NCI-H2107 (cell line): ENCODE measurements at places on chromosomes 5 and 9.

GRCh38 chr9:93480728-93481324 lies 27.4 kb upstream of the FAM120AOS start:
- no peak for DNase-seq

DNA sequence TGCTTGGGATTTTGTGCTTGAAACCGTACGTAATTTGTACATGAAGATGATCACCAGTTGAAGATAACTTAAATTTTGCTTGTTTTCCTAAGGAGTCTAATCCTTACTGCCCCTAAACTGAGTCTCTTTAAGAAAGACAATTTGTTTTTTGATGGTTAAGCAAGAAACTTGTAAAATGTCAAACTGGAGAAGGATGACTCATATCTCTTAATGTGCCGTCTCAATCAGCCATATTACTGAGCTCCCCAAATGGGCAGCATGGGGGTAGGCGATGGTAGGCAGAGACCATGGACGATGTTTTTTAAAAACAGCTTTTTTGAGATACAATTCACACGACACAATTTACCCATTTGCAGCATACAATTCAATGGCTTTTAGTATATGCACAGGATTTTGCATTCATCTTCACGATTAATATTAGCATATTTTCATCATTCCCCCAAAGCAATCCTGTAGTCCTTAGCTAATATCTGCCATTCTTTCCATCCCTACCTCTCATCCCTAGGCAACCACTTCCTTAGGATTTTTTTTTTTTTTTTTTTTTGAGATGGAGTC lies 14.3 kb downstream of the ARHGAP26 start:
- no peak for DNase-seq

- DNase-seq = no peak
Observed at GRCh38 chr5:111461934-111462333, 50.4 kb downstream of the STARD4 start.

DNA sequence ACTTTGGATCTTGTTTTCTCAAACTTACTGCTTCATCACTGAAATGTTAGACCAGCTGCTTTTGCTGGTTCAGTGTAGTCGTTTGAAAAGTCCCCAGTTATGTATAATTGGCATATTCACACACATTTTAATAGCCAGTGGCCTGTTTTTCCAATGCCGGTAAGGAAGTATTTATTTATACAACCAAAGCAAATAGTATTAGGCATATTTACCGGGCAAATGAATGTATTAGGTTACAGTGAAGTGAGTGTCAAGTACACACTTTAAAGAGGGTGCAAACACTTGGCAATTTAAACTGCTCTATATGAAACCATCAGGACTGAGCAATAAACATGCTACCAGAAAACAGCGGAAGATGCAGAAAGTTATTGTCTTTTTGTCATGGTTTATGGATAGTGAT lies 242.9 kb downstream of the MCTP1 start:
- no peak for DNase-seq

GRCh38 chr5:10065428-10066000 lies 184.2 kb downstream of the ATPSCKMT start:
- no peak for DNase-seq

DNA sequence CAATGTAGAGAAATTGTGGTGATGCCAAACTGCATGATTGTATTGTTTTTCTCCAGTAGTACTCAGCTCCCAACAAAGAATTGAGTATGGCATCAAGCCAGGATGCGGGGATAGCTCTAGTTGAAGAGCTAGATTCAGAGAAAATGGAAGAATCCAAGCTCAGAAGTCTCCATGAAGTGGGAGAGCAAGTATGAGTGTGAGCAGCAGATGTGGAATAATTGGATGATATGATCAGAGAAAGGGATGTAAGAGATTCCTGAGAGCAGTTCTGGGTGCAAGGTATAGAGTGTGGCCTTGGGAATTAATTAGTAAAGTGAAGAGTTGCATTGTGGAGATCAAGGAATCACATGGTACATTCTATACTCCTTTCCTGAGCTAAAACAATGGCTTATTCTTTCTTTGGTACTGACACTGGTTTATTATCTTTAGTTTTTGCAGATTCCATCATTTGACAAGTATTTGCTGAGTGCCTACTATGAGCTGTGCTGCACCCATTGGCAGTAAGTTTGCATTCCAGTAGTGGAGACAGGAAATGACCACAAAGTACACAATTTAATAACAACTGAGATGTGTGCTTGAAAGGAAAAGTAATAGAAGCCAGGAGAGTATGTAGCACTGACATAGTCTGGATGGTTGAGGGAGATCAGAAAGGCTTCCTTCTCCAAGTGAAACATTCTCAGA lies 177.1 kb downstream of the CPLANE1 start:
- DNase-seq = no peak

DNA sequence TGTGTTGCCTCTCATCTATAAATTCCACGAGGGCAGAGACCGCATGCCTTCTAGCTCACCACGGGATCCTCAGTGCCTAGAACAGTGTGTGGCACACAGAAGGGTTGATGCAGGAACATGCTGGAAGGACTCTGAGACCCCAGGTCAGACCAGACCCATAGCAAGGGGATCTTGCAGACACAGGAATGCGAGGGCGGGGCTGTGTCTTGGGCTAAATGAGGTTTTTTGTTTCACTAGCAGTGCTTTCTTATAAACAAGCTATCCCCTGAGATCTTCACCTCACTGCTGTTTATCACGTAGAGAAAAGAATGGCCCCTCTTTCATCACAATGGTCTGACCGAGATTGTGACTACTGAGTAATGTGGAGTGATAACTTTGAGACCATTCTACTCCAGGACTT lies 122.4 kb downstream of the IRX2 start:
- DNase-seq = no peak

DNA sequence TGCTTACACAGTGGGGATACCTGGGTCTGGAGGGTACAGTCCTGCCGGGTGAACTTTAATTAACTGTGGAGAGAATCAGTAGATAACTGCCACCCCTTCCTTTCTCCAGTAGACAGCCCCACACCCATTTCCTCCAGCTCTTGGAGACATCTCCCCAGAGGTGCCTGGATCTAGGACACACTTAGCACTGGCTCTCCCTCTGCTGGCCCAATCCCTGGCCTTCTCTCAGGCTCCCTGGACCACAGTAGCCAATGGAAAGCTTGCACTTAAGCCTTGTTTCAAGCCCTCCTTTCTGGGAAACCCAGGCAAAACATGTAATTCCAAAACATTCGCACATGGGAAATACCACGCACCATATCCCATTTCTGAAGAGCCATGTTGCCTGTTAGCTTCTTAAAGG lies 169.2 kb upstream of the GAS1 start:
- DNase-seq = no peak

DNA sequence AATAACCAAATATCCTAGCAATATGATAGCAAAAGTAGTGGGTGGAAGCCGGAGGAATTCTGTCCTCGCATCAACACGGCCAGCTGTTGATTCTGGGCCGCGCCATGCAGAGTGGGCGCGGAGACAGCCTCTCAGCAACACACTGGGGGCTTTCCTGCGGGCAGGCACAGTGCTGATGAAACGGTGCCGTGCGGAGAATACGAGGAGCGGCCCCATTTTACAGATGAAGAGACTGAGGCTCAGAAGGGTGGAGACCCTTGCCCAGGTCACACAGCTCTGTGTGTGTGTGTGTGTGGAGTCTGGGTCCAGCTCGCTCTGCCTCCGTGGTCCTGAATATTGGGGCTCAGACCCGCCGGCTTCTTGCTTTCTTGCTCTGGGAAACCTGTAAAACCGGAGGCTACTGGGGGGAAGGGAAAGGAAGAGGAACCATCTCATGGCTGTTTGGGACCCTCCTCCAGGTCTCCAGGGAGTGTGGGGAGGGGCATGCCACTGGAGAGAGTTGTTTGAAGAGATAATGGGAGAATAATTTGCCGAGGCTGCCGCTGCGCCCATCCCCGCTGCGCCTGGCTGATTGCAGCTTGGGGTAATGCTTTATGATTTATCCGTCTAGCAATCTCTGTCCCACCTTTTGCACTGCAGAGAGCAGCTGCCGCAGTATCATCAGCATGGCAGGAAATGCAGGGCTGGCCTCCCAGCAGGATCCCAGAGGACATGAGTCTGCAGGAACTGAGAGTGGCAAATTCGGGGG lies 36.6 kb downstream of the NCS1 start:
- DNase-seq = no peak

- DNase-seq = no peak
Observed at GRCh38 chr5:61182449-61182848, 20.2 kb upstream of the SMIM15 start.

DNA sequence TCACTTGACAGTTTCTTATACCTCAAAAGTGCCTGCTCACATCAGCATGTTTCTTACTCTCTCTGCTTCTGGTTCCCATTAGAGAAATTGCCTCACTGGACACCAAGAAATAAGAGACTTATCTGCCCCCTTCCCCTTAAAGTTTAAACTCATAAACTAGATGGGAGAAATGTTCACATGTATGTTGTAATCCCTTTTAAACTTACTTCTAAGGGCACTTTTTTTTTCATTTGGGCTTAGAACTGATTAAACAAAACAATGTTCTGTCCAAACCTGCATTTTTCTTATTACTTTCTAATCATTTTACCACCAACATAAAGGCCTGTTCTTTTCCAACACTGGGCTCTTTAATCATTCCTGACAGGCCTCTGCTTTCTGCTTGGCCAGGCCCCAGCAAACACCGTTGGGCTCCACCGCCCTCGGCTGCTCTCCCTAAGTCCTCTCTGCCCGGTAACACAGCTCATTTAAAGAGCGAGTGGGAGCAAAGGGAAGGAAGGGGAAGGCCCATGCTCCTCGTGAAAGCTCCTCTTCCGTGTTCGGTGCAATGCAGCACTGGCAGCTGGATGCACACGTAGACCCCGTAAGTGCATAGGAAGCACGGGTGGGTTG lies 53.4 kb downstream of the ROR2 start:
- DNase-seq = no peak

GRCh38 chr5:56983593-56984361 lies 31.9 kb upstream of the MIER3 start:
- DNase-seq = no peak

DNA sequence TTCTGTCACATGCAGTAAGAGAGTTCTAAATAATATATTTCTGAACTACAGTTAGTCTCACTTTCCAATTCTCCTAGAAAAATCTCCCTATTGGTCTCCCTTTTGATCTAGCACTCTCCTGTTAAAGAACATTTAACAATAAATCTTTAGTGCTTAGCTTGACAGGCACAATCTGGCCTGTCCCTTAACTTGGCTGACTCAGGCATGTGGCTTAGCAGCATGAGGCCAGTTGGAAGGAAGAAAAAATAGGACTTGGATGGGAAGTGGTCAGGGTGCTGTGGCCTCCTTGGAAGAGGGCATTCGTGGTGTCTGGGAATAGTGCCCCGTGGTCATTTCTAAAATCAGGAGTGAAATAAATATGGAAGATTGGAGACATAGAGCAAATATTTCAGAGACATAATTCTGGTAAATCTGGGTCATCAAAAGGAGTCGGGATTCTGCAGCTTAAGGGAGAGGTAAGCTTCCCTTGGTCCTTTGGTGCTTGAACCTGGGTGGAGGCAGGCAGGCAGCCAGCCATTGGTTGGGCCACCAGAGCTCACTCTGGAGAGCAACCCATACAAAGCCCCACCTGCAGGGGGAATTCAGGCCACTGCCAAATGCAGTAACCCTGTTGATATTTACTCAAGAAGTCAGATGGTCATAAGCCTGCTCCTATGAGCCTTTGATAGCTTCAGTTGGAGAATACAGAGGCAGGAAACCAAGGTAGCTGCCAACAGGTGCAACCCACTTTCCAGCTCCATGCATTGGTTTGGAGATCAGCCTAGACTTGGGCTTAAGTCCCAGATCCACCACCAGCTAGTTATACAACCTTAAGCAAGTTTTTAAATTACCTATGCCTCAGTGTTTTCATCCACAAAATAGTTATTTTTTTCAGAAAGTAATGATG lies 28.8 kb upstream of the TLE4 start:
- DNase-seq = no peak

DNA sequence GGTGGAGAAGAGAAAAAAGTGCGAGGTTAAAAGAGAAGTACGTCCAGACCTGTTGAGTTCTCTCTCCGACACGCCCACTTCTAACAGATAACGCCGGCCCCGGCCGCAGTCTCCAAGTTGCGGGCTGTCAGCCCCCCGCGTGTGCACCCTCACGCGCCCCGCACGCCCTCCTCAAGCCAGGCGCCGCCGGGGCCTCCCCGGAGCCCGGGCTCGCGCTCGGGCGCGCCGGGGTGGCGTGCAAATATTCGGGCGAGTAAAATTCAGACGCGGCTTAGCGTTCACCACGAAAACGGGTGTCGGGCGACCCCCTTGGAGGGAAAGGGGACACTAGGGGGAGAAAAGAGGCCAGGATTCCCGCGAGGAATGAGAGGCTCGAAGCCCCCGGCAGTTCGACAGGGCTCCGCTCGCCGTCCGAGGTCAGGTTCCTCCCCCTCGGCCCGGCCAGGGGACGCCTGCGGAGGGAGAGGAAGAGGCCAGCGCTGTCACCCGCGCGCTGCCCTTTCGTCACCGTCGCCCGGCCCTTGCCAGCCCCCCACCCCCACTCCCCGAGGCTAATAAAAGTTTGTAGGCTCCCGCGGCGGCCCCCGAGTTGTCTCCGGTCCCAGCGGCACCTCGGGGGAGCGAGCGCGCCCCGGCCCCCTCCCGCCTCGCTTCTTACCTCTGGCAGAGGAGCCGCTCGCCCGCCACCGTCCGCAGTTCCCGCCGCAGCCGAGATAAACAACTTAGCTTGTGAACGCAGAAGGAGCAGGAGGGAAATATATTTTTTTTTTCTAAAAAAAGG lies 743 bp downstream of the NR3C1 start:
- DNase-seq = no peak

GRCh38 chr5:78291687-78292086 lies 2.8 kb downstream of the AP3B1 start:
- DNase-seq = no peak

GRCh38 chr5:50709471-50709870 lies 43.0 kb downstream of the PARP8 start:
- DNase-seq = no peak

GRCh38 chr5:109656829-109657228 lies 32.9 kb upstream of the MAN2A1 start:
- no peak for DNase-seq

- no peak for DNase-seq
Observed at GRCh38 chr5:116922532-116922931, 347.9 kb upstream of the SEMA6A start.

DNA sequence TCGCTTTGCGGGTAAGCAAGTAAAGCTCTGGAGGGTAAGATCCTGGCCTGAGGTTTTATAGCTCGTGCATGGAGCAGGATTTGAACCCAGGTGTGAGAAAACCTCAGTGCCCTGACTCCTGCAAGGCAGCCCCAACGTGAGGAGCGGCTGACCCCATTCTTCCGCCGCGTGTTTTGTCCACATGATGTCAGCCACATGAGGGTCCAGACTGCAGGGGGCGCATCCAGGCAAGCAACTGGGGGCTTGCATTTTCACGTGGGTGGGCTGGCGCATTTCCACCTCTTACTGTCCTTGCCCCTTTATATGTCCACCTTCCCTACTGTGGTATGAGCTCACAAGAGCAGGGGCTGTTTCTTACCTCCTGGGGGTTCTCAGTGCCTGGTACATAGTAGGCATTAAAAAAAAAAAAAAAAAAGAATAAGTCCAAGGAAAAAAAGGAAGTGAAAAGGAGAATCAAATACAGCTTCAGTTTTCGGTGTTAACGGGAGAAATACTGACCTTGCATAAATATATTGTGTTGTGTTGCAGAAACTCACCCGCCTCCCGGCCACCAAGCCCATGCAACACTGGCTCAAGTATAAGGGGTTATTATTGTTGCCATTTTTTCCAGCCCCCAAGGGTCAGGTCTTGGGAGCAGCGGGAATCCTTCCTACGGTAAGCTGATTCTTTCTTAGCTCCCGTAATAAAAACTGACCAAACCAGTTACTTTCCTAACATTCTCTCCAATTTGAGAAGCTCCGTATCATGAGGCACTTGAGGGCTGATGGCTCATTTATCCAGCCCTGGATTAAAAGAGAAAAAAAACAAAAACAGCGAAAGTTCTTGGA lies 15.0 kb downstream of the TLX3 start:
- no peak for DNase-seq
